ENCODE measurements at places on chromosomes 2 and 18.

DNA sequence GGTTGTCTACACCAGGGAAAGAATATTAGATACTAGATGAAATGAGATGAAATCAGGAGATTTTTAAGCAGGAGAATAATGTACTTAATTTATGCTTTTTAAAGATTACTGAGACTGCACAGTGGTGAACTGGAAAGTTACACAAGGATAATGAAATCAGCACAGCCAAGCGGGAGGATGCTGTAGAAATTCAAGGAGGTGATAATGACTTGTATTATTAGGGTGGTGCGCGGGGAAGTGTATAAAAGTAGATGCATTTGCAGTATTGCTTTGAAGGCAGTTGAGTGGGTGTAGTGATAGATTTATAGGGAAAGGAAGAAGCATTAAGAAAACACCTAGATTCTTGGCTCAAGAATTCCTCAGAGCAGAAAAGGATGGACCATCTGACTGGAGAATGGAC is 359.5 kb upstream of the SPHKAP start:
- no peak for DNase-seq

GRCh38 chr2:237630216-237631000 is 3.0 kb downstream of the LRRFIP1 start:
- no peak for DNase-seq

DNA sequence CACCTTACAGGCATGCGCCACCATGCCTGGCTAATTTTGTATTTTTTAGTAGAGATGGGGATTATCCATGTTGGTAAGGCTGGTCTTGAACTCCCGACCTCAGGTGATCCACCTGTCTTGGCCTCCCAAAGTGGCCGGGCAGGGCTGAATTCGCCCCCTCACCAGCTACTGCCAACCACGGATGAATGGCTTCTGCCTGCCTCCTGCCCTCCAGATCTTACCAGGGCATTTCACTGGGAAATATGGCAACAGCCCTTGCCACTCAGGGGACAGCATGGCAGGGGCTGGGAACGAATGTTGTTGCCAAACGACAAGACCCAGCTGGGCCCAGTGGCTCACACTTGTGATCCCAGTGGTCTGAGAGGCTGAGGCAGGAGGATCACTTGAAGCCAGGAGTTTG is 1.8 kb upstream of the ALPP start:
- DNase-seq, result no peak

DNA sequence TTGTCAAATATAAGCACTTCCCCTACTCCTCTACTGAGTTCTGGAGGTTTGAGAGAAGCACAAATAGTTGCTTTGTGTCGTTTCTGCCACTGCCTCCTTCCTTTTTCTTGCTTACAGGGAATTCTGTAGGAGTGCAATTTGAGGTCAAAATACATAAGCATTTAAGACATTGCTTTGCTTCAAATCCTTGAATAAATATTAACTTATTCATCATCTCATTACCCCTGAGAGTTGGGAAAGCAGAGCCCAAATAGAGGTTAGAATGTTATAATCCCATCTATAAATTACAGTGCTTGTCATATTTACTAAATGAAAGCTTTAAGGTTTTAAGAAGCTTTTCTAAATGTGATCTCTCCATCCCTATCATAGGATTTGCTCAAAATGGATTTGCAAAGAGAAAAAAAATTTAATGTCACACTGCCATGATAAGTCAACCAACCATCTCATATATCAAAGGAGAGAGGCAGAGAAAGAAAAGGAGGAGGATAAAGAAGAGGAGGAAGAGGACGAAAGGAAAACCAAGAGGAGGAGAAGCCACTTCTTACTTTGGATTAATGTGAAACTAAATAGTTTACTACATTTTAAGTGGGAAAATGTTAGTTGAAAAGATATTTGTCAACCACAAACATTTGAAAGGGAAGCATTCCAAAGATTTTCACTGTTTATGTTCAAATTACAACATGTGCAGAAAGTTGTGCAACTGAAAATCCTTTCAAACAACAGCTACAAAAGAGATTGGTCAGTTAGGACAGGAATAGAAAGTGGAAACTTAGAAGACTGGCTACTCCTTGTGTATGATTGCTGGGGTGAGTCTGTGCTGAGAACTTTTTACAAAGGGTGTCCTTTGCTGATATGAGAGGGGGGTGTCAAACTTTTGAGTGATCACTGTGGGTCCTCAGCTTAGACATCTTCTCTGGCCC is 277.3 kb upstream of the FN1 start:
- DNase-seq, result no peak

GRCh38 chr18:53417003-53417402 is 807.5 kb downstream of the MBD2 start:
- no peak for DNase-seq

DNA sequence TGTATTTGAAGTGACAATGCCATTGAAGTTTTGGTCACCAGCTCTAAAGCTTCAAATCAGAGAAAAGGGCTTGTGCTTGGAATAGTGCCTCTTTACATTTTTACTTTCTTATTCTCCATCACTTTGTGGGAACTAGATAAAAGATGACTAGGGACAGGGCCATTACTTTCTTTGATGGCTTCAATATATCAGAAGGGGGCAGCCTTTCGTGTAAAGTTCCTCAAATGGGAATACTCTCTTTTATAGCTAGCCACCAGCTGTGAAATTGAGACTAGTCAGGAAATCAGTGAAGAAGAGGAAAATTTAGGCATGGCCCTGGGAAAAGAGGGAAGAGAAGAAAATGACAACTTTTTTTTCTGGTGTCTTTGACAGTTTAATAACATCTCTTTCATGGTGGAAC is 242.5 kb downstream of the DCC start:
- DNase-seq, result no peak

- DNase-seq, result no peak
These were observed 7.3 kb downstream of the ZNF516 start for GRCh38 chr18:76487782-76488181.

GRCh38 chr18:42475157-42475556 is 520.1 kb downstream of the PIK3C3 start:
- DNase-seq, result no peak

GRCh38 chr2:235605312-235606003 is 111.6 kb downstream of the AGAP1 start:
- DNase-seq, result no peak

- no peak for DNase-seq
These were observed 228.0 kb upstream of the SMAD7 start for GRCh38 chr18:49178736-49179135.

GRCh38 chr2:85902496-85902895 is 13.7 kb upstream of the ST3GAL5 start:
- no peak for DNase-seq

DNA sequence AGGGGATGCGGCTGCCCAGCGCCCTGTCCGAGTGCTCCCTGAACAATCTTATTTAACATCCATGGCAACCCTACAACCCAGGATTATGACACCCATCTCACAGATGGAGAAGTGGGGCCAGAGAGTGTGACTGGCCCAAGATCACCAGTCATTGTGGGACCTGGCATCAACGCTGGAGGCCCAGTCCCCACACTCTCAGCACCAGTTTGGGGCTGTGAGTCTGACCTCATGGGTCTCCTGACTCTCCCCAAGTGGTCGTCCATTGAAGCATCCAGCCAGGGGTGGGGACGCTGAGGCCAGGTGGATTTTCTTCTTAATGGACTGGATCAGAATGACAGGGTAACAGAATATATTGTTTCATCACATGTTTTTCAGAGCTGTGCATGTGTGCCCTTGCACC is 24.5 kb downstream of the MAL start:
- DNase-seq, result no peak

GRCh38 chr2:191515551-191515950 is 162.4 kb upstream of the NABP1 start:
- DNase-seq, result no peak

Measured in type B pancreatic cell (in vitro differentiated cells).